ENCODE measurements at places on chromosomes 7 and 10. TPM values are rescaled to one million over a fixed set of nuclear protein-coding genes. Genes with fewer than 3 reads are reported as not detected.

Gene ZNF365
- 4.7 TPM for total RNA-seq

Gene COL17A1
- 0.21 TPM for total RNA-seq

Gene UNCX
- 0.55 TPM for total RNA-seq

Gene FGF8
- total RNA-seq, result not detected

Gene FAM241B
- total RNA-seq, result 10.3 TPM

Gene AKR1C3
- 1.2 TPM for total RNA-seq

Gene EFCAB10
- total RNA-seq, result 2.5 TPM

Gene SPDYE8
- not detected for total RNA-seq

Gene TSPAN12
- 10.9 TPM for total RNA-seq

Gene FLNC
- 243 TPM for total RNA-seq

Gene PGAM2
- total RNA-seq, result not detected

Gene HOXA5
- 19.1 TPM for total RNA-seq

Data from kidney epithelial cell (primary cell).